Lower leg skin (tissue), 4 donors: ENCODE measurements at places on chromosomes 12 and 14.

DNA sequence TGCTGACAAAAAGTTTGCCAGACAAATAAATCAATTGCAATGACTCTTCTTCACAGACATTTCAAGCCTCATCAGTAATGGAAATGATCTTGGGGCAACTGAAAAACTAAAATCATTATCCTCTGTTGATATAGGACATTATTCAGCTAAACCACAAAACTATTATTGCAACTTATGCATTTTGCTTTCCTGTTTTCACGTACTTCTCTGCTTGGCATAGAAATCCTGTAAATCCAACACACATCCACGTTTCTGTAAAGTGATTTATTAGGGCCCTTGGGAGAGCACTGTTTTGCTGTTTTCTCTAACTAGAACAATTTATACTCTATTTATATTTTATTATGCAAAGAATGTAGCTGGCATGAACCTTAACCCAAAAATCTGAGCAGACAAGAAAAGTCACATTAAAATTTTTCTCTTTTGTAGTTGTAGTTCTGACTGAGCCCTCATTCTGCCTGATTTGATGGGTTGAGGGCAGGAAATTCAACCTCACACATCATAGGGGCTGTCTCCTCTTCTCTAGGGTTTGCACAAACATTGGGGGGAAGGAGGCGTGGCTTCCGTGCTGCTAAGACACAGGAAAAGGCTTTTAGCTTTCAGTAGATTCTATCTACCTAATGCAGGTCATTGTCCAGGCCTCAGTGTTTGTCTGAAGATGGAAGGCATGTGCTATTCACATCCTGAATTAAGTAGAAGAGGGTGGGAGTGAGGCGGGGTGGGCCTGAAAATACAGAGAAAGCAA, 11.5 kb upstream of the NUP107 start:
- no peak for DNase-seq

- no peak for DNase-seq
Observed at GRCh38 chr14:103638594-103638993, 9.6 kb downstream of the KLC1 start.

DNA sequence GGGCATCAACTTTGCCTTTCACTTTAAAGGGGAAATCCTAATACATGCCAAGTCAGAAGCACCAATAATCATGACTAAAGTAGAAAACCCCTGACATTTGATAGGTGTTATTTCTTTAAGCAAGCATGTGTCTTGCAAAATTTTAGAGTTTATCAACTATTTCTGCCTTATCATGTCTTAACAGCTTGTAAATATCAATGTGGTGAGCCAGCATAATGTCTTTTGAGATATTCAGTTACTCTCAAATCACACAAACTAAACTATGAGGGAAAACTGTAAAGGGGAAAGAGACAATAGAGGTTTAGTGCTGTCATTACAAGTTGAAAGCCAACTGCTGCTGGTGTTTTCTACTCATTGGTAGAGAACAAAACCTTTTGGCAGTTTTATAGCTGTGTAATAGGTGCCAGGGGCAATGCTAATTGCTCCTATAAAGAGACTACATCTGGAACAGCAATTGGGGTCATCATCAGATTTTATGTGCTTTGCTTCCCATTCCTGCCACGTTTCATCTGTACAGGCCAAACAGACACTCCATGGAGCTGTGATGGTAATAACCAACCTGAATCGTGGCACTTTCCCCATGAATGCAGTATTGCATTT, 1027.4 kb downstream of the FSCB start:
- DNase-seq = no peak

DNA sequence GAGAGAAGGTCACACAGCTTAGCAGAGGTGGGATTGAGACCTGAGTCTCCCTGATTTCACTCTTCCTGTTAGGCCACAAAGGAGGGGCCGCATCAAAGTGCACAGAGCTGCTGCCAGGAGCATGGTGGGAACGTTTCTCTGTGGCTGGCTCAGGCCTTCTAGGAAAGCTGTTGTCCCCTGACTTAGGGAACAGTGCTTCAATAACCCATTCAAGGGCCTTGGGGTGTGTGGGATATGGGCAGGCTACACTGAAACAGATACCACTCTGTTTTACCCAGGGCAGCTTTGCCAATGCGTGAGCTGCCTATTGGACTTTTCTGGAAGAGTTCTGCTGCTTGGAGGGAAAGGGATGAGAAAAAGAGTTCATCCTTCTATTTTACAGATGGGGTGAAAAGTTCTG, 110.0 kb downstream of the ADCK1 start:
- no peak for DNase-seq

- DNase-seq = no peak
Observed at GRCh38 chr12:114013575-114014345, 47.6 kb upstream of the RBM19 start.

DNA sequence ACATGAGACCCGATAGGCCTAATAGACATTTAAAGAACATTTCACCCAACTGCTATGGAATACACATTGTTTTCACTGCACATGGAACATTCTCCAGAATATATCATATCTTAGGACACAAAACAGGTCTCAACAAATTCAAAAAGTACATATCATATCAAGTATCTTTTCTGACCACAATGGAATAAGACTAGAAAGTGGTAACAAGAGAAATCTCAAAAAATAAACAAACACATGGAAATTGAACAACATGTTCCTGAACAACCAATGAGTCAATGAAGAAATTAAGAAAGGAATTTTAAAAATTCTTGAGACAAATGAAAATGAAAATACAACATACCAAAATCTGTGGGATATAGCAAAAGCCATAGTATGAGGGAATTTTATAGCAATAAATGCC, 208.1 kb downstream of the PTPRO start:
- DNase-seq = no peak

DNA sequence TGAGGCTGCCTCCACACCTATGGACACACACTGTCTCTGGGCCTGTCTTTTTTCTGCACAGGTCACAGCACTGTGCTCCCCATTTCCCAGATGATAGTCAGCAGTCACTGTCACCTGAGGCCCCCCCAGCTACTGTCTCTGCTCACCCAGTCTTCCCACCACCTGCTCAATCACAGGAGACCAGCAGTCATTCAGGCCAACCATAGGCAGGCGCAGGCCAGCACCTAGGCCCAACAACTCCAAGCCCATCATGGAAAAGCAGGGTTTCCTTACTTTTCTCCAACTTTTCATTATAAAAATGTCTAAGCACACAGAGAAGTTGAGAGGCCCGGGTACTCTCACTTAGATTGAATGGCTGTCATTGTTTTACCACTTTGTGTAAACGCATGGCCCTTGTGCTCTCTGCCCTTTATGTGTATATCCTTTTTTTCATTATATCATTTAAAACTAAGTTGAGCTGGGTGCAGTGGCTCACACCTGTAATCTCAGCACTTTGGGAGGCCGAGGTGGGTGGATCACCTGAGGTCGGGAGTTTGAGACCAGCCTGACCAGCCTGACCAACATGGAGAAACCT, 7.1 kb downstream of the PXN start:
- no peak for DNase-seq

DNA sequence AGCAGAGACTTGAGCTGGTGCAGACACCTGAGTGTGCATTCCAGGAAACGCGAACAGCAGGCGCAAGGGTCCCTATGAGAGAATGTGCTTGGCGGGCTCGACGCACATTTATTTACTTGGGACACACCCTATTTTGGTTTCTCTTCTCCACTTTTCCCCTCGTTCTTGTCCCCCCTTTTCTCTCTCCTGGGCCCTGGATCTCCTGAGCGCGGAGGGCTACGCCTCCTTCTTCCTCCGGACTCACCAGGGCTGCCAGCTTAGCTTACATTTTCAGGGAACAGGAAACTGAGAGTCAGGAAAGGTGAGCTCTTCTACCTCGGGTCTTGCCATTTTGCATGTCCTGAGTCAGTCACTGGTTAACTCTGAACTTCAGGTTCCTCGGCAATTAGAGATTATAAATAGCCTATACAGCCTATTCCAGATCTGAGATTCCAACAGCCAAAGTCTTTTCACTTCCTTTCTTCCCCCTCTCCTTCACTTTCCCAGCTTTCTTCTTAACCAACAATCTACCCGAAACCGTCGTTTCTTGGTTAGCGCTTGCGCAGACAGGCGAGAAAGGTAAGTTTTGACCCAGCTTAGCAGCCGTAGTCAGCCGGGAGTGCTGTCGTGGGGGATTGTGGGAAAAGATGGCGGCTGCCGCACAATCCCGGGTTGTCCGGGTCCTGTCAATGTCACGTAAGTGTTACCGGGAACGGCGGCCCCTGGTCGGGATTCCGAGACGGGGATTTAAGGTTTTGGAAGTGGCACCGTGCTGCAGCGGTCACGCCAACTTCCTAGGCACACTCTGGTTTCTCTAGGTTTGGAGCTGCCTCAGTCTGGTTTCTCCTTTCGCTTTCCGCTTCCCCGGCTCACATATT, at the start of the genes AKAP3 and NDUFA9:
Gene AKAP3 (minus strand): TSS at position 551 of the 857 bp plus-strand sequence. CDS start 10,855 bp downstream, outside the sequence.
Gene NDUFA9 (plus strand): TSS at position 614 of the 857 bp plus-strand sequence. CDS start 13 bp downstream, at position 627.
- peak; percentile 78 for DNase-seq

GRCh38 chr14:99571303-99571986, 32.6 kb downstream of the CCDC85C start:
- no peak for DNase-seq

DNA sequence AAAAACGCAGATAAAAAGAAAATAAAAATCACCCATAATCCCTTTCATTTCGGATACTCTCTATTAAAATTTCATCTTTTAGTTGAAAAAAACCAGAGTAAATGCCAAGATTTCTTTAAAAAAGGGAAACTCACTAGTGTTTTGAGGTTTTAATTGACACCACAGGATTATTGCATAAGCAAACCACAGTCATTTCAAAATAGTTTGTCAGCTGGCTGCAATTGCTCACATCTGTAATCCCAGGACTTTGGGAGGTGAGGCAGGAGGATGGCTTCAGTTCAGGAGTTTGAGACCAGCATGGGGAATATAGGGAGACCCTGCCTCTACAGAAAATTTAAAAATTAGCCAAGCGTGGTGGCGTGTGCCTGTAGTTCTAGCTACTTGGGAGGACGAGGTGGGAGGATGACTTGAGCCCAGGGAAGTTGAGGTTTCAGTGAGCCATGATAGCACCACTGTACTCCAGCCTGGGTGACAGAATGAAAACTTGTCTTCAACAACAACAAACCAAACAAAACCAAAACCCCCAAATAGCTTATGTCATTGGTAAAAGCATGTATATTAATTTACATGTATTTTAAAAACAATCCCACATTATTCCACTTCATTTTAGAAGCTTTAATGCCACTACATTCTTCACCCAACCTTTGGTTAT, 48.8 kb downstream of the SYNE2 start:
- DNase-seq = no peak

DNA sequence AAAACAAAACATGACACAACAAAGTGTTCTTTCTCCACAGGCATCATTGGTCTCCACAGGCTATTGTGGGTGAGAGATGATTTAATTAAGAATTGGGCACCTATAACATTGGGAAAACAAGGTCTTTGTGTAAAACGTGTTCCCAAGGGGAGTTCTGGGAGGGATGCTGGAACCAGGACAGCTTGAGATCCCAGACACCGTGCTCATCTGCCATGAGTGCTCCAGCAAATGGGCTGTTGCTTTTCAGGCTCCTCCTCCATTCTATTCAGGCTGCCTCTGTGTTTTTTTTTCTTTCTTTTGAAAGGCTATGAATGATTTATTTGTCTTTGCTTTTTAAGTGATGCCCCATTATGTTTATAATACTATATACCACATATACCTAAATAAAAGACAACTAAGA, 122.4 kb downstream of the DACT1 start:
- DNase-seq = no peak

- DNase-seq = no peak
Observed at GRCh38 chr12:31868965-31869364, 90.2 kb upstream of the RESF1 start.

- DNase-seq = no peak
Observed at GRCh38 chr12:63935361-63935760, 90.9 kb downstream of the SRGAP1 start.

DNA sequence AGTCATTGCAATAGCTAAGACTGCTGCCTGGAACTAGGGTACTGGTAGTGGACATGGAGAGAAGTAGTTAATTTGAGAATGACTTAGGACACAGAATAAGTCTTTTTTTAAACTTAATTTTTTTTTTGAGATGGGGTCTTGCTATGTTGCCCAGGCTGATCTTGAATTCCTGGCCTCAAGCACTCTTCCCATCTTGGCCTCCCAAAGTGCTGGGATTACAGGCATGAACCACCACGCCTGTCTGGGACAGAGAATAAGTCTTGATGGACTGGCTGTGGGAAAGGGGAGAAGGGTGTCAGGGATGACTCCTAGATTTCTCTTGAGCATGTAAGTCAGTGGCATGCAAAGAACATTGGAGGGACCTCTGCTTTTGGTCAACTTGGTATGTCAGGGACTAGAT, 42.9 kb downstream of the LIN52 start:
- DNase-seq = no peak

- no peak for DNase-seq
Observed at GRCh38 chr12:2627076-2627834, 167.5 kb upstream of the FKBP4 start.

- DNase-seq = no peak
Observed at GRCh38 chr12:53048033-53048779, 1.7 kb upstream of the TNS2 start.

DNA sequence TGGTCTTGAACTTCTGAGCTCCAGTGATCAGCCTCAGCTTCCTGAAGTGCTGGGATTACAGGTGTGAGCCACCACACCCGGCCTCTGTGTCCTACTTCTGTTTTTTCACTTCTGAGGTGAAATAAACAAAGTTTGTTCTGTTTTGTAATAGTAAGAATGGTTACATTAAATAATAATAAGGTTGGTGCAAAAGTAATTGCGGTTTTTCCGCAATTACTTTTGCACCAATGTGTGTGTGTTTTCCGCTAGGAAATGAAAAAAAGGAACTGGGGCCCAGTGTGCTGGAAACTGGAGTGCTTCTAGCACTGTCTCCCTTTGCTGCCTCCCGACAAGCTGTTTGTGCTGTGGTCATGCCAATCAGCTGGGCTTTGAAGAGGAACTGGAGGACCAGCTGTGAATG, 140.9 kb downstream of the NTS start:
- DNase-seq = no peak

- no peak for DNase-seq
Observed at GRCh38 chr12:6745741-6746525, 7.0 kb downstream of the MLF2 start.

DNA sequence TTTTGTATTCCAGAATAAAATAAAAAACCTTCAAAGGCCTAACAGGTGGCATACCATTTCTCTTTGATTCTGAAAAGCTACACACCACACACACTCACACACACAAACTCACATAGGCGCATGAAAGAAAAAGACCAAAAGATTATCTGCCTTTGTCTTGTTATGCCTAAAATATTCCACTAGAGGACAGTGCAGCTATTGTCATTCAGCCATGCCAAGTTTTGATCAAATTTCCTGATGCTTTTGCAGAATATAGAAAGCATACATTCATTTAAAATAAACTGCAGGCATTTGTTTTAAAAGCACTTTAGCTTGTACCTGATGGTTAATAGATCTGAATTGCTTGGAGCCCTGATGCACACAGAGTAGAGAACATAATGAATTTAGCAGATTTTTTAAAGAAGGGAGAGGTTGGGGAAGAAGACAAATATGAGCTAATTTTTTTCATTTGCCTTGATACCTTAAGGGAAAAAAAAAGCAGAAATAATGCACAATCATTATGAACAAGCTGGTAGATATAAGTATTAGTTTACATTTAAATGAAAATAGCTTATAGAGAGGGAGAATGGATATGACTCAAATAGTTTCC, 1766.9 kb upstream of the SEL1L start:
- DNase-seq = no peak
